Naive thymus-derived CD8-positive, alpha-beta T cell (primary cell): ENCODE measurements at places on chromosomes 13 and 19.
A peak's percentile ranks its signal among the peaks of the same experiment; 100 is the strongest.

DNA sequence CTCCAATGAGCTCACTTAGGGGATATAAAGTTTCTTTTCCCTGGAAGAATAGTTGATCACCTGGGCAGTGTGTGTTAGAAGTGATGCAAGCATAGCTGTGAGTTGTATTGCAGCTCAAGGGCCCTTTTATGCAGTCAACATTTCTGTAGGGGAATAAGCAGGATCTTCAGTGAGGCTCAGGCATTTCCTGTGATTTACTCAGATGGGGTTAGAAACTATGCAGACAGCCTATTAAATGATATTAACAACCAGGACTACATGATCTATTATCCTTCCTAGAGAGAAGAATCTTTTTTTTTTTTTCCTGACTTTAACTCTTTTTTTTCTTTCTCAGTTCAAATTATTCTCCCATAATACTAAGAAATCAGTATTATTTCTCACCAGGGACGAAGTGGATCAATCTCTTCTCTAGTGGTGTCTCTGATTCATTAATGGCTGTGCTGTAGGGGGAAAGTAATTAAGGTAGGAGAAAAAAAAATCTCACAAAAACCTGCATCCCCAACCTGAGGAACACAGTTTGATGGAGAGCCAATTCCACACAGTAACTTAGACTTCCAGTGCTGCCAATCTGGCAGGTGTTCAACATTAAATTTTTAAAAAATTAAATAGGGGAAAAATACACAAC, 126.4 kb upstream of the SLC10A2 start:
- no peak for DNase-seq

- peak; percentile 52 for DNase-seq
Observed at GRCh38 chr19:34178274-34178610, 5.9 kb downstream of the LSM14A start.

GRCh38 chr19:32627714-32628270, 46.8 kb downstream of the PDCD5 start:
- no peak for DNase-seq

GRCh38 chr19:42233106-42233505, 9.3 kb downstream of the GSK3A start:
- DNase-seq, result no peak

DNA sequence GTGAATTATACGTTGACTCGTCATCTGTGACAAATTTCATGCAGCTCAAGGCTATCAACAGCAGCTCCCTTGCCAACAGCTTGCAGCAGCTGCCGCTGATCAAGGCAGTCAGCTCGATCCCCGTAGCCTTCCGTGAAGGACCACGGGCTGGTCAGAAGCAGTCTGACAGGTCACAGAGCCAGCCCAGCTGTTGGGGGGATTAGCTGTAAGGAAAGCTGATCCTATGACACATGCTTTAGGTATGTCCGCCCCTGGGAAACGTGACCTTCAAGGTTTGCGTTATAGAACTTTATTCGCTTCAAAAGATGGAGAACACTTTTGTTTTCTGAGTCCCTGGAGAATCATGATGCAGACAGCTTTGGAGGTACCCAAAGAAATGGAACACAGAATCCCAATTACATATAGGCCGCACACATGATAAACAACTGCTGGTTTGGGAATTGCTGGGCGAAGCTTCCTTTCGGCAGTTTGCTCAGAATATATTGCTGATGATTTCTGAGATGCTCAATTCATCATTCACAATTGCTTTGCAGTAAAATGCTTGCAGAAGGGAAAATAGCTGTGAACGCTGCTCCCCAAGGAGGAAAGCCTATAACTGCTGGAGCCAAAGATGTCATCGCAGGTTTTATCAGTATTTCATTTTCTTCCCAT, 62.6 kb upstream of the USP29 start:
- DNase-seq, result no peak

DNA sequence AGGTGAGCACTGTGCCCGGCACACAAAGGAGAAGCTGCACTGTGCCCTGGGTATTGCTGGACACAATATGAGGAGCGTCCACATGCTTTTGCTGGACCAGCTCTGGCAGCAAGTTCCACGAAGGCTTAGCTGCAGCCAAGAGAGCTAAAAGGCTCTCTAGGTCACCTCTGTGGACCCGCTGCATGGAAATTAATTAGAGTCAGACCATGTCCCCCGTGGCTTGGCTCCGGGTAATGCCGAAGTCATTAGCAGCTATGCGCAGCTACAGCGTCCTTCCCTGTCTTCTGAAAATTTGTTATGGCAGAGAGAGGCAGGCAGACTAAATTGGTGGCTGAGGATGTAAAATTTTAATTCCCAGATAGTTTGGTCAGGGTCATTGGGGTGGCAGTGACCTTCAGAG, 271.5 kb downstream of the SLC7A1 start:
- no peak for DNase-seq

DNA sequence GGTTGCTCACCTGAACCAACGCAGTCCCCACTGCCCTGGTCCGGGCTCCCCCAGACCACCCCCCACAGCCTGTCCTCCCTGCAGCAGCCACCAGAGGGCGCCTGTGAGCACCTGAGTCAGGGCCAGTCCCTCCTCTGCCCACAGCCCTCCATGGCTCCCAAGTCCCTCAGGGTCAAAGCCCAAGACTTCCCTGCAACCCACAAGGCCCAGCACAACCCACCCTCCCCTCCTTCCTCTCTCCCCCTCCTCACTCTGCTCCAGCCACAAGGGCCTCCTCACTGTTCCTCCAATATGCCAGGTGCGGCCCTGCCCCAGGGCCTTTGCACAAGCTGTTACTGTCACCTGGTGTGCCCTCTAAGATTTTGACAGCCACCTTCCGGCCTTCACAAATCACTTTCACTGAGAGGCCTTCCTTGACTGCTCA, 10.9 kb downstream of the GNA15 start:
- DNase-seq, result peak; percentile 73

DNA sequence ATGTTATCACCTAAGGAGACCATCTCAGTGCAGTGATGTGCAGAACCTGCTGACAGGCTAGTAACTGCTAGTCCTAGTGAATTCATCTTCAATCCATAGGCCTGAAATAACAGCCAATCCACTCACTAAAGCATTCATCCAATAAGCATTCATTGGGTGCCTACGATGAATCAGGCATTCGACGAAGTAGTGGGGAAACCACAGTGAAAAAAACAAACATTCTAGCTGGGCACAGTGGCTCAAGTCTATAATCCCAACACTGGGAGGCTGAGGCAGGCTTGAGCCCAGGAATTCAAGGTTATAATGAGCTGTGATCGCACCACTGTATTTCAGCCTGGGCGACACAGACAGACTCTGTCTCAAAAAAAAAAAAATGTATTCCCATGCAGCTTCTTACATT, 135.6 kb downstream of the RNF17 start:
- DNase-seq, result no peak

DNA sequence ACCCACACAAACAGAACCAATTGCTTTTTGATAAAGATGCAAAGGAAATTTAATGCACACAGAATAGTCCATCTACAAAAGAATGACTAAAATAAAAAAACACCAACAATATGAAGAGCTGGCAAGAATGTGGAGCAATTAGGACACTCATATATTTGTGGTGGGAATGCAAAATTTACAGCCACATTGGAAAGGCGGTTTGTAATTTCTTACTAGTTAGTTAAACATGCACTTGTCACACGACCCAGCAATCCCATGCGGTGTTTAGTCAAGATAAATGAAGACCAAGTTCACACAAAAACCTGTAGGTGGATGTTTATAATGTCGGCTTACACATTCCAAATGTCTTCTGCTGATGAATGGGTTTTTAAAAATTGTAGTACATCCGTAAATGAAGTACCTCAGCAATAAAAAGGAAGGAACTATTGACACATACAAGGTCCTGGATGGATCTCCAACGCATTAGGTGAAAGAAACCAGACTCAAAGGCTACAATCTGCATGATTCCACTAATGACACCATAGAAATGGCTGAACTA, 5.2 kb downstream of the GRTP1 start:
- no peak for DNase-seq

- DNase-seq, result peak; percentile 50
Observed at GRCh38 chr13:24254146-24254841, 55.1 kb upstream of the C1QTNF9 start.

DNA sequence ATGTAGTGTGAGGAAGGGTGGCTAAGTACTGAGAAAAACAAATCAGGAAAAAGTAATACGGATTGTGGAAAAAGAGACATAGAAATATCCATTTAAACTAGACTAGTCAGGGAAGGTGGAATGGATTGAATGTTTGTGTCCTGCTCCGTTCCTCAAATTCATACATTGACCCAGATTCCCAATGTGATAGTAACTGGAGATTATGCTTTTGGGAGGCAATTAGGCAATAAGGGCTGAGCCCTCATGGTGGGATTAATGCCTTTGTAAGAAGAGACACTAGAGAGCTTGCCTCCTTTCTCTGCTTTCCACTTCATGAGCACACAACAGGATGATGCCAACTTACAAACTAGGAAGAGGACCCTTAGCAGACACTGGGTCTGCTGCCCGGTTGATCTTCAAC, 765.2 kb upstream of the GPC6 start:
- DNase-seq, result no peak

DNA sequence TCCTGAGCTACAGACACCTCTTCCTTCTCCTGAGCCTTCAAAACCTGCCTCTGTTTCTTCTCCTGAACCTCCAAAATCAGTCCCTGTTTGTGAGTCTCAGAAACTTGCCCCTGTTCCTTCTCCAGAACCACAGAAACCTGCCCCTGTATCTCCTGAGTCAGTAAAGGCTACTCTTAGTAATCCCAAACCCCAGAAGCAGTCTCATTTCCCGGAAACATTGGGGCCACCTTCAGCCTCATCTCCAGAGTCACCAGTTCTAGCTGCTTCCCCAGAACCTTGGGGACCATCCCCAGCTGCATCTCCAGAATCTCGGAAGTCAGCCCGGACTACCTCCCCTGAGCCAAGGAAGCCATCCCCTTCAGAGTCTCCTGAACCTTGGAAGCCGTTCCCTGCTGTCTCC, 10.0 kb downstream of the CHAMP1 start:
- no peak for DNase-seq

GRCh38 chr19:13487985-13488384, 18.3 kb downstream of the CACNA1A start:
- DNase-seq, result no peak

DNA sequence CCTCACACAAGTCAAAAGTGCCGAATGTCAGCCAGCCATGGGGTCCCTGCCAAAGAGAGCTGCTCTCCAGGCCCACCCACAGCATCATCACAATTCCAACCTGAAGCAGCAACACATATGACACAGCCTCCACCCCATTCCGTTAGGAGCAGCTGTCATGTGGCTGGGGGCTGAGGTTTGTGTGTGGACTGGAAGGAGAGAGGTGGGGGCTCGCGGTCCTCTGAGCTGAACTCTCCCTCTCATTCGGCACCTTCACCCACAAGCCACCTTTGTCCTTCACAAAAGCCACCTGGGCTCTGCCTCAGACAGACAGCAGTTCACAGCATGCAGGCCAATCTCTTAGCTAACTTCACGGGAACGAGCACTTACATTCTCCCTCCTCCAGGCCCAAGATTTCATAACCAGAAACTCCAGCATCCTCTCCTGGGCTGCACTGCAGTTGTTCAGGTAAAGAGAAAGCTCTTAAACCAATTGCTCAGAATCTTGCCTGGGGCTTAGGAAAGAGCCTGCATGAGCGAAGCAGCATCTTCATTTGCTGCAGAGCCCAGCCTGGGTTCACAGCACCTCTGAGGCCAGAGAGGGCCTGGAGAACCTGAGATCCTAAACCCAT, 7.2 kb downstream of the RAB20 start:
- no peak for DNase-seq

- DNase-seq, result no peak
Observed at GRCh38 chr13:98484289-98485219, 92.4 kb downstream of the STK24 start.

DNA sequence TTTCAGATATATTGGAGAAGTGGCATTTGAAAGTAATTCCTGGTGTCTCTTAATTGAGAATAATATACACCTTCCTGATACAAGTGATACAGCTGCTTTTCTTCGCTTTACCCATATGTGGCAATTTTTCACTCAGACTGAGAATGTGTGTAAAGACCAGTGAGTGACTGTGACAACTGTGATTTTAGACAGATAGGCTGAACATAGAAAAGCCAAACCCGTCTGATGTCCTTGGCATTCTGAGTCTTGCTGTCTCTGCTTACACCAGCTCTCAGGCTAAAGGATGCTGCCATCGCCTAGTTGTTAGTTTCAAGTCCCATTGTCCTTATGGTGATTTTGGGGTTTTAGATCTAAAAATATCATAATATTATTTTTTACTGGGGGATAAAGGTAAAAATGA, 492.6 kb downstream of the RFC3 start:
- no peak for DNase-seq

- no peak for DNase-seq
Observed at GRCh38 chr13:40143559-40143958, 488.1 kb downstream of the COG6 start.

- DNase-seq, result no peak
Observed at GRCh38 chr13:54077569-54077968, 1049.0 kb downstream of the OLFM4 start.

DNA sequence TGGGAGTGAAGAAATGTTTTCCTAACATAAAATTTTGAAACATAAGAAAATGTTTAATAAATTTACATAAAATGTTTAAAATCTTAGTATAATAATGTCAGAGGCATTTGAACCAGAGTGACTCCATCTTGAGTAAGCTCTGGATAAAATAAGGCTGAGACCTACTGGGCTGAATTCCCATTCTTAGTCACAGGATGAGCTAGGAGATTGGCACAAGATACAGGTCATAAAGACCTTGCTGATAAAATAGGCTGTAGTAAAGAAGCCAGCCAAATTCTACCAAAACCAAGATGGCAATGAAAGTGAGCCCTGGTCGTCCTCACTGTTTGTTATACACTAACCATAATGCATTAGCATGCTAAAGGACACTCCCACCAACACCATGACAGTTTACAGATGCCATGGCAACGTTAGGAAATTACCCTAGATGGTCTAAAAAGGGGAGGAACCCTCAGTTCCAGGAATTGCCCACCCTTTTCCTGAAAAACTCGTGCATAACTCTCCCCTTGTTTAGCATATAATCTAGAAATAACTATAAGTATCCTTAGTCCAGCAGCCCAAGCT, 1184.0 kb downstream of the UQCRFS1 start:
- no peak for DNase-seq

DNA sequence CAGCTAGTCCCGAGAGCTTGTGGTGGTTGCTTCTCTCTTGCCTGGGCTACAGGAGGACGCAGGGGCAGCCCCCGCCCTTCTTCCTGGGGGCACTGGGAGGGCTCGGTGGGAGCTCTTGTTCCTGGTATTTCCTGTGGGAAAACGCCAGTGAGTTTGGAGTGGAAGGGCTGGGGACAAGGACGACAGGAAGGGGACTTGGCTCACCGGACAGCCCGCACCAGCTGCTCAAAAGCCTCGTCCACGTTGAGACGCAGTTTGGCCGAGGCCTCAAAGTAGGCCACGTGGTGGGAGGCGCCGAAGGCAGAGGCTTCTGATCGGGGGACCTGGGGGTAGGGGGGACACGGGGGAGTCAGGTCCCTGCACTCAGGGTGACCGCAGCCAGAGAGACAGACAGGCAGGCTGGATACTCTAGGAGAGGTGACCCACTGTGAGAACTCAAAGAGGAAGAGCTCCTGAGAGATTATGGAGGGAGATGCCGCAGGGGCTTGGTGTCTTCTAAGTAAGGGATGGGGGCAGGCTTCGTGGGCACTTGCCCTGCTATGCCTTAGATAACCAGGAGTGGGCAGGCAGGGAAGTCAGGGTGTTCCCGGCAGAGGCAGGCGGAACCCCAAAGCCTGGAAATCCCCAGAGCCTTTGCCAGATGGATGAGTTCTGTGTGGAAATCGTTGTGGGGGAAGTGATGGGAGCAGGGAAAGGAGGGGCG, 4.3 kb downstream of the RRAS start:
- no peak for DNase-seq

GRCh38 chr13:96449920-96450319, 360.0 kb downstream of the HS6ST3 start:
- DNase-seq, result no peak
